IPS DF 19.7 (cell line): ENCODE measurements at places on chromosomes 16 and 17.

DNA sequence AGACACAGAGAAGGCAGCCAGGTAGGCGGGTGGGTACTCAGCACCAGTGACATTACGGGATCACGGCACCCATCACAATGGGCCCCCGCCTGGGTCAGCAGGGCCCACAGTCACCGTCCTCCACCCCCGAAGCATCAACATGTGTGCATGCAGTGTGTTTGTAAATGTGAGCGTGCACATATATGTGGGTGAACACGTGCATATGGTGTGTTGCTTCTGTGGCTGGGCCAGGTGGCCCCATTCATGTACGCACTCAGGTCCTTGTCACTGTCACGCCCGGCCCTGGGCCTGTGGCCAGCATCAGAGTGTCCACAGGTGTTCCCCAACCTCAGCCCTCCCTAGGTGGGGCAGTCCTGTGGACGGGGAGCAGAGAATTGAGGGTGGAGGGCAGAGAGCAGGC is 37.1 kb downstream of the TNFRSF13B start:
- DNase-seq = no peak

GRCh38 chr17:81923302-81924260 is 4.0 kb downstream of the MAFG start:
- DNase-seq = no peak

DNA sequence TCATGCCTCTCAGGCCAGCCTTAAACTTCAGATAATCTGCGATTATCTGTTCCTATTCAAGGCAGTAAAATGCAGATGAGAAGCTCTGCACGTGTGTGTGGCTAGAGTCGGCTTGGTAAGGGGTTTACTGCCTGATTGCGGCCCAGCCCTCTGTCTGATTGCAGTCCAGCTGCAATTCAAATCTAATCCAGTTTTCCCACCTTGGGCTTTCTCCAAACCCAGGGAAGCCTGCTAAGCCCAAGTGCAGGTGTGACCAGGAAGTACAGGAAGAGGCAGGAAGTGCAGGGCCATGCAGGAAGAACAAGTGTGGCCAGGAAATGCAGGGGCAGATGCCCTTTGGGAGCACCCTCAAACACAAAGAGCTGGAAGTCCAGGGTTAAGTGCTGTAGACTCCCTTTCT is 314.9 kb downstream of the CEP112 start:
- DNase-seq = no peak

DNA sequence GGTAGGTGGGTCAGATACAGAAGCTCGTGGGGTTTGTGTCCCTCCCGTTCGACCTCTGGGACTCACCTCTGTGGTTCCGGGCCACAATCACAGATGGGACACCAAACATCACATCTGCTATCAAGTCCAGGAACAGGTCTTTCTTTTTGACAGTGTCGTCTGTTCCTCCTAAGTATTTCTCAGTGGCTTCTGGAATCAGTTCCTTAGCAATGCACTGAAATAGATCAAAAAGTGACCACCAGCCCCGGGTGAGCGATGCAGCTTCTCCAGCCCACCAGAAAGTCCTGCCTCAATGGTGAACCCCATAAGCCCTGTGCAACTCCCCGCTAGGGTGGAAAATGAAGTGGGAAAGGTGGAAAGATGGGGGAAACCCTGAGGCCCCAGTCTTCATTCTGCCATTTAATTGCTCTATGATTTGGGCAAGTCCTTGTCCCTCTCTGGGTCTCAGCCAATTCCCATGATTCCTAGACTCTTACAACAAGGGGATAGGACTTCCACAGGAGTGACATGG is 22.4 kb downstream of the CES1 start:
- DNase-seq = no peak

DNA sequence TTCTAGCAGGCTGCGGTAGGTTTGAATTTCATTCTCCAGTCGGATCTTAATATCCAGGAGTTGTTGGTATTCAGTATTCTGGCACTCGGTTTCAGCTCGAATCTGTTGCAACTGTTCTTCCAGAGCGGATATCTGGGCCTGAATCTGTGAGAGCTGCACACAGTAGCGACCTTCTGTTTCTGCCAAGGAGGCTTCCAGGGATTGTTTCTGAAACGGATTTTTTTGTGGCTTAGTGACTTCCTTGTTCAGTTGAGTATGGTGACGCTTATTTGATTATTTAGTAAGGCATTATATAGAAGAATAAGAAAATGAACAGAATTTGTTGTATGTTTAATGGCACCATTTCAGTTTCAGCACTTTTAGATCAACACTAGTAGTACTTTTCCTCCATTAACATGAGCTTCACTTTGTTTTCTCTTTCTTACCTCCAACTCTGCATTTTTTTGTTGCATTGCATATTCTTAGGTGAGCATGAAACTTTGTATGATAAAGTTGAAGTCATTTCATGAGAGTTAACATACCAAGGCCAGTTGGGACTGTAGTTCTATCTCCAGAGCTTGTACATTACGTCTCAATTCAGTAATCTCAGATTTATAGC is 2.8 kb downstream of the KRT10 start:
- DNase-seq = no peak
